ENCODE measurements at places on chromosomes 4 and X.

- no peak for DNase-seq
These were observed 2224.0 kb upstream of the AGA start for GRCh38 chr4:179666226-179666625.

DNA sequence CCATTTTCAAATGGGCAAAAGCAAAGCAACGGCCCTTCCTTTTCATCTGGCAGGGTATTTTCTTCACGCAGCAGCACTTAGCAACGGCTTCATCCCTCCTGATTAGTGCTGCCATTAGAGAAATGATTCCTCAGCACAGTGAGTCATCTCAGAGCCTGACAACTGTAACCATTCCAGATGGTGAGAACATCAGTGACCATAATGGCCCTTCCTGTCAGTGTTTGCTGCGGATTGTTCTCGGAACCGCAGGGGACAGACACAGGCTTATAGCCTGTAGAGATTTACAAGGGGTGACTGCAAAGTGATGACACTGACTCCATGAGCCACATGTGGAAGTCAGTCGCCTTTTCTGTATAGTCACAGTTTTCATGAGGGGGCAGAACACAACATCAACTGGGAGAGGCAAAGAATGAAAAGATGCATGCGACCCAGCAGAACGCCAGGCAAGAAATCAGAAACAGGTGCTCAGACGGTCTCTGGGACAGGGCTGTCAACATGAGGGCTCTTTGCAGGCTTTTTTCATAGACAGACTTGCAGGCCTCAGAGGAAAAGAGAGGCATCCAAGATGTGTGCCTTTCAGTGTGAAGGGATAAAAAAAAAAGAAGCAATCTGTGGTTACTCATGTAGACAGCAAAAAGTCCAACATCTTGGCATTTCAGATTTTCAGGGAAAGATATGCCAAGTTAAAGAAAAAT is 69.9 kb upstream of the FBXW7 start:
- DNase-seq, result no peak

GRCh38 chr4:83028976-83029375 is 6.0 kb upstream of the COPS4 start:
- DNase-seq, result no peak

GRCh38 chr4:2059046-2059725 is at the start of gene NAT8L:
Gene NAT8L (plus strand): TSS chr4:2059327. CDS start chr4:2059512, 185 bp downstream.
- DNase-seq, result no peak

- DNase-seq, result no peak
These were observed 91.1 kb downstream of the LDB2 start for GRCh38 chr4:16807355-16807754.

DNA sequence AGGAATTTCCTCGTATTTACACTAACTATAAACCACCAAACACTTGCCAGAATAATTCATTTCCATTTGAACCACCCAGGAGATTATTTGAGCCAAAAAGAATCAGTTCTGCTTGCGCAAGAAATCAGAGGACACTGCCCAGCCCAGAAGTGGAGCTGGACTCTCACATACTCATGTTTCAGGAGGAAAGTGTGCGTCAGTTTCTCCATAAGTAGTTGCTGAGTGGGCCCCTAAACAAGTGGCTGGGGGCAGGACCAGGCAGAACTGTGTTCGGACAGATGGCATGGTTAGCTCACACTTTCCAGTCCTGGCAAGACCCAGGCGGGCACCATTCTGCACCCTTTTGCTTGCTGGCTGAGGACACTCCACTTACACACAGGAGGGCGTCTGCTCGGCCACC is 38.8 kb downstream of the BTC start:
- no peak for DNase-seq

- no peak for DNase-seq
These were observed 221.3 kb downstream of the PPP3CA start for GRCh38 chr4:101126059-101126458.

GRCh38 chr4:76175336-76175735 is 27.1 kb upstream of the NUP54 start:
- no peak for DNase-seq

GRCh38 chr4:125283707-125284279 is 31.0 kb upstream of the FAT4 start:
- DNase-seq, result no peak

DNA sequence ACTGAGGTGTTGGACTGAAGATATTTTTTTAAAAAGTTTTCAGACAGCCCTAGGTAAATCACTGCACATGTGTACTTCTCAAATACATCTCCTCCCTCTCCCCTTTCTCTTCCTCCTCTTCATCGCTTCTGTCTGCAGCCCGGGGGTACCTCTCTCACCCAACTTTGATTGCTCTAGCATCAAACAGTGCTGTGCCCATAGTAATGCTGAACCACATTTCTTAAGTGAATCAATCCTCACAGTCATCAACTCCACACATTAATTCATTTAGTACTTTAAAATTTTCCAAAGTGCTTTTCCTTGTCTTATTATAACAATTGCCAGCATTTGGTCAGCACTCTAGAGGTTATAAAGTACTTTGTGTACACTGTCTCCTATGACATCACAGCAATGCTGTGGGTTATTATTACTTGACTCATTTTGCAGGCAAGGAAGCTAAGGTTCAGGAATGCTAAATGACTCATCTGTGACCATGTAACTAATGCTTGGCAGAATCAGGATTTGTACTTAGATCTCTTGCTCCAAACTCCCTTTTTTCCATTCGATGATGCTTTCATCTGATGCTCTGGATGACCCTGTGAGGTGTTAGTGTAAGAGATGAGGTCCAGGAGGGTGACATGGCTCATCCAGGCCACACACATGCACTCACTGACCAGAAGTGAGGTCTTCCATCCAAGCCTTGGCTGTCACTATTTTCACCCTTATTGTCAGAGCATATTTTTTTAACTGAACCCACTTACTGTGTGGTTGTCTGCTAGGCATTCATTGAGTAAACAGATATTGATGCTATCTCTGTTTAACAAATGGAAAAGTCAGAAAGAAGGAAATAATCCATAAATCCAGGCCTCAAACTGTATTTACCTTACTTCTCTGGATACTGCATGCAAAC is 58.8 kb downstream of the RHOH start:
- no peak for DNase-seq

DNA sequence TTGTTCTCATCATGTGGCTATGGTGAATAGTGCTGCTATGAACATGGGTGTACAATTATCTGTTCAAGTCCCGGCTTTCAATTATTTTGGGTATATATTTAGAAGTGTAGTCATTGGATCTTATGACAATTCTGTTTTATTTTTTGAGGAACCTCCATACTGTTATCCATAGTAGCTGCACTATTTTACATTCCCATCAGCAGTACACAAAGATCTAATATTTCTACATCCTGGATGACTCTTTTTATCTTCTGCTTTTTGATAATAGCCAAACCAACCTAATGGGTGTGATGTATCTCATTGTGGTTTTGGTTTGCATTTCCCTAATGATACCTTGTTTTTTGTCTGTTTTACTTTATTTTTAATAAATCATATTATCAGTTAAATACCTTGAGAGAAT is 12.9 kb upstream of the IL13RA1 start:
- no peak for DNase-seq

DNA sequence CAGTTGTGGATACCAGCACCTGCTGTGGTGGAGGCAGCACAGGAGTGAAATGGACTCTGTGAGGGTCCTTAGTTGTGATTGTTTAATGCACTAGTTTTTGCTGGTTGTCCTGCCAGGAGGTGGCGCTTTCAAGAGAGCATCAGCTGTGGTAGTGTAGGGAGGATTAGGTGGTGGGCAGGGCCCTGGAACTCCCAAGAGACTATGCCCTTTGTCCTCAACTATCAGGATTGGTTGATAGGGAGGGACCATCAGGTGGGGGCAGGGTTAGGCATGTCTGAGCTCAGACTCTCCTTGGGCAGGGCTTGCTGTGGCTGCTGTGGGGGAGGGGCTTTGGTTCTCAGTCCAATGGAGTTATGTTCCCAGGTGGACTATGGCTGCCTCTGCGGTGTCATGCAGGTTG is 121.9 kb downstream of the RRAGB start:
- no peak for DNase-seq

DNA sequence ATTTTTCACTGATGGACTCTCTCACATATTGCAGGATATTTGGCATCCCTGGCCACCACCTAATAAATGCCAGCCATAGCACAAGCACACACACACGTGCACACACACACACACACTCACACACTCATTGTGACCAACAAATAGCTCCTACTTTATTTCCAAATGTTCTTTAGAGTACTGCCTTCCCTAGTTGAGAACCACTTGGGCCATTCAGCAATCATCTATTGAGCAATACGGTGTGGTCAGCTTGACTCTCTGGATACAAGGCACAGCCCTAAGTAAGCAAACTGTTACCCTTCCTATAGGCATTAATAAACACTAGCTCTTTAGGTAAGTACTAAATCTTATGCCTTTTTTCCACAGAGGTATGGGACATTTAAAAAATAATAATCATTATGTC is 21.1 kb downstream of the CORIN start:
- no peak for DNase-seq

- no peak for DNase-seq
These were observed 2393.9 kb downstream of the ARAP2 start for GRCh38 chr4:33850371-33850902.

DNA sequence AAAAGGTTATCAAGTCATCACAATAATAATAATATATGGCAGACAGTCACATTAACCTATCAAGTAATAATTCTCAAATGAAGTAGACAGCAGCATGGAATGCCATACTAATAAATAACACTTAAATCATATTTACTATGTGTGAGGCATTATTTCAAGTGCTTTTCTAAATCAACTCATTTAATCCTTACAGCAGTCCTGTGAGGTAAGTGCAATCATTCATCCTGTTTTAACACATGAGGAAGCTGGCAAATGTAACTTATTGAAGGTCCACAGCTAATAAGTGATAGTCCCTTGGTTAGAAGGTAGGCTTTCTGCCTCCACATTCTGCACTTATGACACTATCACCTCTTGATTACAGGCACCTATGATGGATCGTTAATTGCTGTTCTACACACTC is 24.5 kb downstream of the GABRA4 start:
- DNase-seq, result no peak

- no peak for DNase-seq
These were observed 710.6 kb downstream of the TRAM1L1 start for GRCh38 chr4:116374815-116375214.

DNA sequence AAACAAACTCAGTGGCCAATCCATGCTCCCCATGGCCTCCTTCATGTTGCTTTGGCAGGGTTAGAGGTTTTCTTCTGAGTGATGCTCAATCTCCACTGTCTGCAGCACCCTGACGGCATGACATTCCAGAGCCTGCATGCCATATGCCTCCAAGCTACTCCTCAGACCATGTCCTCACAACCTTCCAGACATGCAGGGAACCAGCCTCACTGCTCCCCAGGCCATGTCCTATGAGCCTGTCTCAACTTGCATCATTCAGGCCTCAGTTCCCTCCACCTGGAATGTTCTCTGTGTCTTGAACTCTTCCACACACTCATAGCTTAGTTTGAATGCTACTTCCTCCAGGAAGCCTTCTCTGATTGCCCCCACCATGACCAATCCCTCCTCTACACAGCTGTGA is 18.8 kb downstream of the PROM1 start:
- DNase-seq, result no peak

All from stimulated activated CD4-positive, alpha-beta T cell treated with anti-CD3 and anti-CD28 coated beads, TNF-alpha, amount 100 ng/mL, for 4 hours (primary cell).